ENCODE measurements at places on chromosomes 4 and X.

DNA sequence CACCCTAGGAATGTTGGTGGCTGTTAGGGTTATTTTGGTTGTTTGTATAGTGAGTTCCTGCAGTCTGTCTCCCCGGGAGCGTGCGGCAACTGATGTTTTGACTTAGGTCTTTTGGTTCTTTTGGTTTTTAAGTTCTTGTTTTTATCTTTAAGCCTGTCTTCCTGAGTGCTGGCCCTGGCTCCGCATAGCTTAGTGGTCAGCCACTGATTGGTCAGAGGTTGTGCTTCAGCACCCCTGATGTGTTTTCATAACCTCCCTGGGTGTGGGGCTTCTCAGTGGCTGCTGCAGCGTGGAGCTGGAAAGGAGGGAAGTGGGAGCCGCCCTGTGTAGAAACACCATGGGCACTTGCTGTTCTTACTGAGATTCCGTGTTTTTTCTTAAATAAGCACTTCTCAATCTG, 5.1 kb downstream of the PIGG start:
- DNase-seq: no peak

GRCh38 chr4:20353646-20354045, 101.9 kb downstream of the SLIT2 start:
- no peak for DNase-seq

GRCh38 chr4:24013668-24014422, 124.0 kb upstream of the PPARGC1A start:
- DNase-seq: no peak

- no peak for DNase-seq
Observed at GRCh38 chr4:174281182-174281737, 2.2 kb downstream of the FBXO8 start.

DNA sequence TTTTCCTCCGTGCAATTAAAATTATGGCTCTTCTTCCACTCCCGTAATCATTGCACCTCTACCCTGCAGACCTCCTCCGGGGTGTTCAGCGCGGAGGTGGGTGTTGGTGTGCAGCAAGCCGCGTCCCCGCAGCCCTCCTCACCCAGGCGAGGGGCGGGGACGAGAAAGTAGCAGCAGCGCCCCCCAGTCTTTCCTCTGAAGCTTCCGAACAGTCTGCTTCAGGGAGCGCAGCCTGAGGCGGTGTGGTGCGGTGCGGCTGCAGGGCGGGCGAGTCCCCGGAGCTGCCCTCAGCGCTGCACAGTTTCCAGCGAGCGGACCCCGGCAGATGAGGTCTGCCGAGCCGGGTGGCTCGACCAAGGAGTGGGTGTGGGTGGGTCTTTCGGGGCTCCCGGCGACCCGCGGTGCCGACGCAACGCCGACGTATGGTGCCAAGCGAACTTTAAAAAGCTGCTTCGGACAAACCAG, at the start of gene FRAS1:
Gene FRAS1 (plus strand): TSS at position 189 of the 465 bp plus-strand sequence. CDS start 687 bp downstream, outside the sequence.
- peak; percentile 10 for DNase-seq

DNA sequence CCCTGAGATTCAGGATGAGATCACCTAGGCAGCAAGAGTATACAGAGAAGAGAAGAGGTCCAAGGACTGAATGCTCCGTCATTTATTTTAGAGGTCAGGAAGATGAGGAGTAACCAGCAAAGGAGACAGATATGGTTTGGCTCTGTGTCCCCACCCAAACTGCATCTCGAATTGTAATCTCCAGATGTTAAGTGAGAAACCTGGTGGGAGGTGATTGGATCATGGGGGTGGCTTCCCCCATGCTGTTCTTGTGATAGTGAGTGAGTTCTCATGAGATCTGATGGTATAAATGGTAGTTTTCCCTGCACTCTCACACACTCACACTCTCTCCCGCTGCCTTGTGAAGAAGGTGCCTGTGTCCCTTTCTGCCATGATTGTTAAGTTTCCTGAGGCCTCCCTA, 60.8 kb downstream of the MID1IP1 start:
- DNase-seq: no peak

- peak; percentile 34 for DNase-seq
Observed at GRCh38 chr4:188008377-188008776, 12.8 kb downstream of the ZFP42 start.

- DNase-seq: no peak
Observed at GRCh38 chr4:111113591-111113990, 490.7 kb upstream of the PITX2 start.

- peak; percentile 54 for DNase-seq
Observed at GRCh38 chrX:46978341-46979291, 66.4 kb downstream of the JADE3 start.

GRCh38 chrX:29587107-29587506, 628.3 kb upstream of the MAGEB2 start:
- no peak for DNase-seq

GRCh38 chr4:18051281-18051680, 29.7 kb upstream of the LCORL start:
- no peak for DNase-seq

GRCh38 chr4:174225349-174226049, 58.0 kb downstream of the FBXO8 start:
- DNase-seq: no peak

DNA sequence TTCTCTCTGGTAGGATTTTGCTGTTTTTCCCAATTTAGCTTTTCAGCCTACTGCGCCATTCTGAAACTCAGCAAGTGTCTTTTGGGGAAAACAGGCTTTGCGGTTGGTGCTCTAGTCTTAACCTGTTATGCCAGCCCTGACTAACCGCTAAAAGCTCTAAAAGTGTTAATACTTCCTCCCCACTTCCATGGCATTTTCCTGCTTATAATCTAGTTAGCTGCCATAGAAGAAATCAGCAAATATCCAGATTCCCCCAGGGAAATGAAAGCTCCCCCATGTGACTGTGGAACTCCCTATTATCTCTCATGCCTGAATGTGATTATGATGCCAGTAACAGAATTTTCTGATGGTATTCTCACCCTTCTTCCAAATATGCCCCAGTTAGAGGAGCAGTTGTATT, 28.7 kb upstream of the GYPA start:
- no peak for DNase-seq

GRCh38 chr4:26807330-26807729, 53.3 kb upstream of the STIM2 start:
- no peak for DNase-seq

- no peak for DNase-seq
Observed at GRCh38 chr4:5927116-5927515, 34.2 kb upstream of the CRMP1 start.

GRCh38 chr4:82561786-82562563, at the start of gene TMEM150C:
TSS of gene TMEM150C (minus strand) at chr4:82561988. CDS start at chr4:82504657, 57,331 bp downstream.
- peak; percentile 6 for DNase-seq

- peak; percentile 35 for DNase-seq
Observed at GRCh38 chr4:33054656-33055196, 2334.6 kb downstream of the PCDH7 start.

- DNase-seq: no peak
Observed at GRCh38 chr4:54723820-54724219, 66.1 kb downstream of the KIT start.

DNA sequence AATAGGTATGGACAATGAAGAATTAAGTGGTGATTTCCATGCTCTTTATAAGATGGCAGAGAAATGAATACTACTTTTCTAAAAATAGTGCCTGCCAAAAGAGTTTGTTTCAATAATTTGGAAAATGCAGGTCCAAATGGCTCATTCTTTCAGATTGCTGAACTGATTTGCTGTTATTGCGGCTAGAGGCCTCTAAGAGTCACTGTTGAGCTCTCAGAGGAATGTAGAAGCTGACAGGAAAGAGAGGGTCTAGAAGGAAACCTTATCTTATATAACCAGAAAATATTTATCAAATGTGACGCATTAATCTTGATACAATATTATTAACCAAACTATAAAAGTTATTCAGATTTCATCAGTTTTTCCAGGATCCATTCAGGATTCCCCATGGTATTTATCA, 65.7 kb upstream of the PAGE1 start:
- peak; percentile 4 for DNase-seq

DNA sequence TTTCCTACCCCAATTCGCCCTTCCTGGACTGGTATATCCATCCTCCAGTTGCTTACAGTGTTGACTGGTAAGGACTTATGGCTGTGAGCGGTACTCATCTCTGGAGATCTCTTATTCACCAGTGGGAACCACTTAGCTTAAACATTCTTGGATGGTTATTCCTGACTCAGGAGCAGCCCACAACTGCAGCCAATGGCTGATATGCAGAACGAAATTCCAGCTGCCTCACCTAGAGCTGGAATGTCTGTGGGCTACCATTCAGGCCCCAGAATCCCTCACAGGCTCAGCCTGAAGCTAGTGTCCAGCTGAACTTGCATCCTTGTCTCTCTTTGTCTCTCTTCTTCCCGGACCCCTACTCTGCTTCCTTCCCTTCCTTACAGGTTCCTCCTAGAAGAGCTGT, 138.9 kb upstream of the SMIM31 start:
- no peak for DNase-seq

GRCh38 chr4:82223715-82224114, 150.1 kb downstream of the HNRNPD start:
- no peak for DNase-seq

GRCh38 chr4:147782087-147782781, 50.3 kb downstream of the ARHGAP10 start:
- DNase-seq: peak; percentile 27

GRCh38 chr4:83830138-83830888, 294.4 kb downstream of the GPAT3 start:
- no peak for DNase-seq

DNA sequence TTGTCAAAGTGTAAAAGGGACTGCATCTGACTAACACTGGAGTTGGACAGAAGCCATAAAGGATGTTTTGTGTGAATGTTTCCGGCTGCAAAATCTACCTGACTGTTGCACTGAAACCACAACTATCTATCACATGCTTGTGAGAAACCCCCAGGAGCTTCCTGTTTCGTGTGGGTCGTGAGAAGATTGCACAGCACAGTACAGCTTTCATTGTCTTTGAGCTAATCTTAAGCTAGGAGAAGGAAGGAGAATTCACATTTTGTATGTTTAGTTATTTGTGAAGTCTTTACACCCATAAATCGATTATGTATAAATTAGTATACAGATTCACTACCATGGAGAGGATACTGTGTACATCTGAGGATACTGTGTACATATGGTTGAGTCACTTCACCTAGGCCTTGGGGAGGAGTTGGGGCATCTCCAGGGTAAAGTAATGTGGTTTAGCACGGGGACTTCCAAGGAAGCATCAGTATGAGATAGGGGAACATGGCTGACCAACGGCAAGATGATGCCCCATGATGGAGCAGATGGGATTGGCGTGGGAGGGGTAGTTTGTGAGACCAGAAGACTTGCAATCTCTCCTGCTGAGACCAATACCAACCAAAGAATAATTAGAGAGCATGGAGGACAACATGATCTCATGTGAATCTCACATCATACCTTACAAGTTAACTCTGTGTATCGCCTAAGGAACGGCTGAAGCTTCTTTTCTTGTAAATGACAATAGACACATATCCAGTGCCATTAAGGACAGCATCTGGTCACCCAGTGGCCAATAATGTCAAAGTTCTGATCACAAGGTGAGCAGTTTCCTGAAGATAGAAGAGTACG, 43.1 kb upstream of the FAM9C start:
- DNase-seq: peak; percentile 57

DNA sequence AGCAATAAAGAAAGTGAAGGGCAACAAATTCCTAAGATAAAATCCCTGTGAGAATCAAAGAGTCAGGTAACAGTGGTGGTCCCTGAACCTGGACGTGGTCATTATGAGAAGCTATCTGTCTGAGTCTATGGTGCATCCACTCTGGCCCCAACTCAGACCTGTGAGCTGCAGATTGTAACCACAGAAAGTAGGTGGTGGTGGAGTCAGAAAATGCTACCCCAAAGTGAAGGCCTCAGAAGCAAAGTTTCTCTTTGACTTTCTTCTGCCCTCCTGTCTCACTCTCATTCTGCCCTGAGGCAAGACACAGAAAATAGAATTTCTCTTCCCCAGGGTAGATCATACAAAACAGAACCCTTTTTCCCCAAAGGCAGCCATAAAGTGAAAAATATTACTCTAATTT, 84.1 kb upstream of the NEIL3 start:
- no peak for DNase-seq

DNA sequence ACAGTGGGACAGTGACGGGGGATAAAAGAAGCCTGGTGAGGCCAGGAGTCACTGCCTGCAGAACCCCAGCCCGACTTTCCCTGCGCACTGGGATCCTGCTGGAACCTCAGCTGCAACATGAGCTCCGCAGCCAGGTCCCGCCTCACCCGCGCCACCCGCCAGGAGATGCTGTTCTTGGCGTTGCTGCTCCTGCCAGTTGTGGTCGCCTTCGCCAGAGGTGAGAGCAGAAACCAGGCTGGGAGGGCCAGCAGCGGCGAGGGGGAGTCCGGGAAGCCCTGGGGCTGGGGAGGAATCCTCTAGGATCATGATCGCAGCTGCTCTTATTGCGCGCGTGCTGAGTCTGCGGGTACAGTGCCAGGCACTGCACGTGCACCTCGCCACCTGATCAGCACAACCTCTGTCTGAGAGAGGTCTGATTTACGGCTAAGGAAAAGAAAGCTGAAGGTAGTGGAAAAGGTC, at the start of gene PF4V1:
Gene PF4V1 (plus strand): TSS at position 51 of the 459 bp plus-strand sequence. CDS start 67 bp downstream, at position 118.
- DNase-seq: no peak

DNA sequence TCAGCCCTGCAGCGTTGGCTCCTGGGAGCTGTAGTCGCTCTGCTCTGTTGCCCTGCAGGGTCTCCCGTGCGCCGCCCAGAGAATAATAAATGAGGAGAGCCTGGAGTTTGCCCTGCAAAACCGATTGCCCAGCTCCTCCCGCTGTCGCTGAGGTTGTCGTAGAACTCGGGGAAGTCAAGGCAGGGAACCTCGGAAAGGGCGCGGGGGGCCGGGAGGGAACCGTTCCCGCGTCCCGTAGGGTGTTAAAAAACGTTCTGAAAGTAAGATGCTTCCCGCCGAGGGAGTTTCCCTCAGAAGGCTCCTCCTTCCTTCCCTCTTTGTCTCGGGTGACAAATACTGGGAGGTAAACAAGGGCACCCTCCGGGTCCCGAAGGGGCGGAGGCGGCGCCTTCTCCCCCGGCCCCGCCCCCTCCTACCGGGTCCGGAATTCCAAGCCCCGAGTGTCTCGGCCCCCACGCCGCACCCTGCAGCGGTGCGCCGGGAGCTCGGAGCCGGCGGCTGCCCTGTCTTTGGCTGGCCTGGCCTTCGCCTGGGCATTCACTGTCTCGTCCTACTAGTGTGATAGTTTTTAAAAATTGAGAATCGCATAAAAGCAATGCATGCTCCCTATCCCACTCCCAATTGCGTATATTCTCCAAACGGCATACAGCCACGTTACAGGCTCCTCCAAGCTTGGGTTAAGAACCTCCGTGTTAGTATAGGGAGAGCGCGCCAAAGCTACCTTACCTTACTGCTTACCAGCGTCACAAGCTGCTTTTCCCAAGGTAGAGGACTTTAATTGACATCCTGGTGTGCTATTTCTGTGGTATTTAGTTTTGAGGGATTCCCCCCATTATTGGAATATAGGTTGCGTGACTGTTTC, 964 bp upstream of the HMGB2 start:
- DNase-seq: peak; percentile 70

- peak; percentile 7 for DNase-seq
Observed at GRCh38 chr4:95077864-95078263, 320.1 kb downstream of the BMPR1B start.

GRCh38 chr4:163505374-163505773, 10.9 kb downstream of the TMA16 start:
- peak; percentile 8 for DNase-seq

GRCh38 chr4:6283282-6283681, 13.6 kb downstream of the WFS1 start:
- no peak for DNase-seq

Data from AG10803 (cell line).